ENCODE measurements at places on chromosomes 1 and 21.

DNA sequence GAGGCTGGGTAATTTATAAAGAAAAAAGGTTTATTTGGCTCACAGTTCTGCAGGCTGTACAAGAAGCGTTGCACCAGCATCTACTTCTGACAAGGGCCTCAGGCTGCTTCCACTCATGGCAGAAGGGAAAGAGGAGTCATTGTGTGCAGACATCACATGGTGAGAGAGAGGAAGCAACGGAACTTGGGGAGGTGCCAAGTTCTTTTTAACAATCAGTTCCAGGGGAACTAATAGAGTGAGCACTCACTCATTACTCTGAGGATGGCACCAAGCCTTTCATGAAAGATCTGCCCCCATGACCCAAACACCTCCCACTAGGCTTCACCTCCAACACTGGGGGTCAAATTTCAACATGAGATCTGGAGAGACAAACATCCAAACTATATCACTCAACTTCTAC, 77.2 kb downstream of the DDAH1 start:
- no peak for DNase-seq

DNA sequence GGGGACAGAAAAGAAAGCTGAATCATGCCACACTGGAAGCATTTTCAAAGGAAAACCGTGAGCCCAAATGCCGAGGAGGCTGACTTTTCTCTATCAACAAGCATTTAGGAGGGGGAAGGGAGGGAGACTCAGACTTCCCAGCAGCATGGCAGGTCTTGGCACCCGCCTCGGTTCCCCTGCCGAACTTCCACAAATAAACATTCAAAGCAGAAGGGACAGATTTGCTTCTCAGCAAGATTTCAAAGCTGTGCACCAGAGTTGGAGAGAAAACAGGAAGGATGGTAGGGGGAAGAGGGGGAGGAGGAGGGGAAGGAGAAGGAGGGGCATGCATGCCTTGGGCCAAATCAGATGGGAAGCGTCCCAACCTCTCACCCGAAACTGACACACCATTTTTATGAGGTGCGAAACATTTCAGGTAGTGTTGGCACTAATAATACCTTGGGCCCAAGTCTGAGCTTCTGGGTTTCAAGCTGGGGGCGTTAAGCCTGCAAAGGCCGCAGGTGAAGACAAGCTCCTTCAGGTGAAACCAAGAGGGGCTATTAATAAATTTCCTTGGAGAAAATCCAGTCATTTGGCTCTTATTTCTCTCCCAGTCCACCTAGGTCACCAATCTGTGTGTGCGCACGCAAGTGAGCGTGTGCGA, 26.4 kb downstream of the ABCA4 start:
- DNase-seq = no peak

- no peak for DNase-seq
Measured at GRCh38 chr1:119631433-119632102, 16.5 kb downstream of the ZNF697 start.

DNA sequence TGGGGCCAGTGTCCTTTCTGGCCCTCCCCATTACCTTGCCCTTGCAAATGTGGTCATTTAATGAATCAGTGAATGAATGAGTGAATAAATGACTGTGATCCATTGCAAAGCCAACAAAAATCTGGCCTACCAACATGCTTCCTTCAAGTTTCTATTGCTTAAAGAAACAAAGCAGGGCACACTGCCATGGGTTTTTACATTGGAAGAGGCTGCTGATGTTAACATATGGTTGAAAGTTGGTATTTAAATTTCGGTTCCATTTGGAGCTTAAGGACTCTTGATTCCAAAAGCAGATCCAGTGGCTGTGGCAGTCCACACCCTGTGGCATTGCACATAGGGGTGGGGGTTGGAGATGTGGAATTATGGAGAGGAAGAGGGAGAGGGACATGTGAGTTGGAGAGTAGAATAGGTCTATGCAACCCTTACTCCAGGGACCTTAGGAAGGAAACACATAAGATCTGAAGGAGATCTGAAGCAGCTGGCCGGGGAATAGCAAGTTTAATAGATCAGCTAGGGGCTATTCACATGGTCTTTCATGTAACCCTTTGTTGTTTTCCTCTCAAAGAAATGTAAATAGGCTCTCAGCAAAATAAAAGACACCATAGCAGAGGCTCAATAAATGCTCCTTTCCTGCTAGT, 7.2 kb downstream of the ABCA4 start:
- DNase-seq = no peak

- DNase-seq = no peak
Measured at GRCh38 chr1:216836316-216836715, 113.1 kb upstream of the ESRRG start.

GRCh38 chr1:182624577-182624976, 20.4 kb upstream of the RGS16 start:
- DNase-seq = no peak

DNA sequence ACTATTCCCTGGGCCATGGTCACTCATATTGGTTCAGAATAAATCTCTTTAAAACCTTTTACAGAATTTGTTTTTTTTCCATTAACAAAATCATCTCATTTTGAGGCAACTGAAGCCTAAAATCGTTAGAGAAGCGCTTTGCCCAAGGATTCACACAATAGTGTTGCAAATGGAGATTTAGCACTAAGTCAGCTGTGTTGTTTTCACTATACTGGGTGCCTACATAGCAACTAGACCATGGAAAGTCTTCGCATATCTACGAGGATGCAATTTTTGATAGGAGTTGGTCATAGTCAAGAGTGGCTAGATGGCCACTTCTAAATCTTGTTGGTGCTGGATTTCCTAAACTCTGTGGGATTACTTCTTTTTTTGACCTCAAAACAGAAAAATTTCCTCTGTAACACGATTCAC, 530 bp upstream of the TIPRL start:
- no peak for DNase-seq

DNA sequence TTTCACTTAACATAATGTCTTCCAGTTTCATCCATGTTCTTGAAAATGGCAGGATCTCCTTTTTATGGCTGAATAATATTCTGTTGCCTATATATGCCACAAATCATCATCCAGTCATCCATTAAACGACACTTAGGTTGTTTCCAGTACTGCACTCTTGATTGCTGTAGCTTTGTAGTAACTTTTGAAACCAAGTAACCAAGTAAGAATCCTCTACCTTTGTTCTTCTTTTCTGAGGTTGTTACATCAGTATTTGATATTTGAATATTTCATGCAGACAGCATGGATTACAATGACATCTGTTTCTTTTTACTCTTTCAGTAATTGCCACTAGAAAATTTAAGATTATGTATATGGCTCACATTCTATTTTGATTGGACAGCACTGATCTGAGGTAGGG, 22.1 kb upstream of the PRDM2 start:
- DNase-seq = no peak

DNA sequence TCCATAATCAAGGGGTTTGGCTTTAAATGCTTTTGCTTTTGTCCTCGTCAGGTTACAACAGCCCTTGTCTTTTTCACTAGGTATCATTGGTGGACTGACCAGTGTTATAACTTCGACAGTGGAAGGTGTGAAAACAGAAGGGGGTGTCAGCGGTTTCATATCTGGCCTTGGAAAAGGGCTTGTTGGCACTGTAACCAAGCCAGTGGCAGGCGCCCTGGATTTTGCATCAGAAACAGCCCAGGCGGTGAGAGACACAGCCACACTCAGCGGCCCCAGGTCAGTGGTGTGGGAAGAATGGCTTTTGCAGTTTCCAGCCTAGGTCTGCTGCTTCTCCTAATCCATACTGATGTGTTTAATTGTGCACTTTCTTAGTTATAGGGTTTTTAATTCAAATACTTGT, 157.9 kb downstream of the DHRS3 start:
- no peak for DNase-seq

DNA sequence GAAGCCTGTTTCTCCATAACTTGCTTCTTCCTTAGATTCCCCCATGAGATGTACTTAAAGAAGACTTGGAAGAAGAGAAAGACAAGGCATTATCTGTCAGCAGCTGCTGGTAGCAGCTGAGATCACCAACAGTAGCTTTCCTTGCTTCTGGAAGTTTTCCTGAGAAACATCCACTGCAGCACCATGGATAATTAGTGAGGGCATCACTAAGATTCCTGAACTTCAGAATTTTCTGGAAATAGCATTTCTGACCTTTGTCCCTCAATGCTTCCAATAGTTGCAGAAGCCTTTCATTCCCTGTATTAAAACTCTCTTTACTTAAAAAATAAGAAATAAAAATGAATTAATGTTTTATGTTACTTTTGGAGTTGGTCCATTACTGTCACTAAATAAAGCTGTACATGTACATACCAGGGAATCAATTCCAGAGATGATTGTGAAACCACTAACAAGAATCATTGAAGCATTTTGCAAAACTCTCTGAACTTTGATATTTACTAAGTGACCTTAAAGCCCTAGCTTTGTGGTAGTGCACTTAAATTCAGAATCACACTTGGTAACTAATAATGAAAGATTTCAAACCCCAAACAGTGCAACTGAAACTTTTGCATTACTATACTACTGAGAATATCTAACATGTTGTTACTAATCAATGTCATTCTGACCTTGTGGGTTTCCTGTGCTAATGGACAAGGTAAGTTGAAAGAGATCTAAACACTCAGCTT, at the start of gene CFHR4:
CFHR4 (plus strand) TSS at position 538 of the 725 bp plus-strand sequence; CDS start at position 637, 99 bp downstream.
- no peak for DNase-seq

- DNase-seq = no peak
Measured at GRCh38 chr1:67552336-67552759, 122.1 kb upstream of the SERBP1 start.

GRCh38 chr1:29251164-29252124, 15.1 kb downstream of the PTPRU start:
- DNase-seq = no peak

DNA sequence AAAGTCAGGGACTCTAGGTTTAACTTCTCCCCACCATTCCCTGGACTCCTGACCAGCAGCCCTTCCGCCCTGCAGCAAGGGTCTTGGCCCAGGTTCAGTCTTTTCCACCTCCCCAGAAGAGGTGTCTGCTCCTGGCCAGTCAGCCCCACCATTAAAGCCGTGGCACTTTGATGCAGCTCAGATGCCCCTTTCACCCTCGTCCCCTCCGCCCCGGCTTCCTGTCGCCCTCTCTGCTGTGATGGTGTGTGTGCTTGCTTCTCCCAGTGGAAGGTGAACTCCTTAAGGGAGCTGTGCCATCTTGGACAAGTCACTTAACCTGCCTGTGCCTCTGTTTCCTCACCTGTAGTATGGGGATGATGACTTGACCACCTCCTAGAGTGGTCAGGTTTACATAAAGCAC, 17.8 kb upstream of the TTC4 start:
- DNase-seq = no peak

- no peak for DNase-seq
Measured at GRCh38 chr1:51230501-51231078, 5.5 kb upstream of the RNF11 start.

GRCh38 chr1:197774466-197775281, 606 bp downstream of the DENND1B start:
- peak; percentile 74 for DNase-seq

GRCh38 chr1:202162418-202163280, 2.2 kb upstream of the PTPN7 start:
- DNase-seq = peak; percentile 60

DNA sequence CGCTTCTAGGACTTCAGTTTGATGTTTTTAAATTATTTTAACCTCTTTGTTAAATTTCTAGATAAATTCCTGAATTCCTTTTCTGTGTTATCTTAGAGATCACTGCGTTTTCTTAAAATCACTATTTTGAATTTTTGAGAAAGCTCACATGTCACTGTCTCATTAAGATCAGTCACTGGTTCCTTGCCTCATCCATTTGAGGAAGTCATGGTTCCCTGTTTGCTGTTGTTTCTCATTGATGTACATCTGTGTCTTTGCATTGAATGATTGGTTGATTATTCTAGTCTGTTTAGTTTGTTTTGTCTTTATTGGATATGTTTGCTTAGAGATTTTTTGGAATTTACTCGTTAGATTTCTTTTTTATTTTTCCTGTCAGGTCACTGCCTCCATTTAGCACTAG, 50.1 kb downstream of the CRP start:
- DNase-seq = no peak

DNA sequence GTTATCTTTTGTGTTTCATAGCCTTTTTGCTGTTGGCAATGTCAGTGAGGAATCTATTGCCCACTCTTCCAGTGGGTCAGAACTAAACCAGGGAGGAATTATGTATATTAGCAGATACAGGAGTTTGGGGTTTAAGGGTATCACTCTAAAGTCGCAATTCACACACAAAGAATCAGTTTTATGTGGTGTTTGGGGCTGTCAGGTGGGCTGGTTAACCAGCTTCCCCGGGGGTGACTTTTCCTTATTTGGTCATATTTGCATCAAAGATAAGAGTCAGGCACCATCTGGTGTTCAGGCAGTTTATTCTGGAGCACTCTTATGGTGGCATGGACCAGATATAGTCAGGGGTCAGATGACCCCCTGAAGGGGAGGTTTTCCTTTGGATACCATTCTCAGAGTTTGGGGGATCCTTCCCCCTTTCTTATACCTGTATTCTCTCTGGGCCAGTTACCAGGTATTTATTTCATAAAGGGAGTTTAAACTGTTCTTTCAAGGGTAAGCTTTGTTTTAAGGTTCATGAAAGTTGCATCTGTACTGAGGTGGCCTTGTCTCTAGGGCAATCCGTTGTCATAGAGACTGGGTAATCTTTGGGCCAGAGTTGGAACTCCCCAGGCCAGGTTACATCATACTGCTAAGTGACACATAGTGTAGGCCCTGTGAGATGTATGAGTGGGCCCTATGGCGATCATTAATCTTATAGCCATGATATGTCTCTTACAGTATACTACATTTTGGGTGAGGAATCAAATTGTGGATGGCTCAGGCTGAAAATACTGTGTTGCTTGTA, 148.2 kb downstream of the RWDD3 start:
- no peak for DNase-seq

DNA sequence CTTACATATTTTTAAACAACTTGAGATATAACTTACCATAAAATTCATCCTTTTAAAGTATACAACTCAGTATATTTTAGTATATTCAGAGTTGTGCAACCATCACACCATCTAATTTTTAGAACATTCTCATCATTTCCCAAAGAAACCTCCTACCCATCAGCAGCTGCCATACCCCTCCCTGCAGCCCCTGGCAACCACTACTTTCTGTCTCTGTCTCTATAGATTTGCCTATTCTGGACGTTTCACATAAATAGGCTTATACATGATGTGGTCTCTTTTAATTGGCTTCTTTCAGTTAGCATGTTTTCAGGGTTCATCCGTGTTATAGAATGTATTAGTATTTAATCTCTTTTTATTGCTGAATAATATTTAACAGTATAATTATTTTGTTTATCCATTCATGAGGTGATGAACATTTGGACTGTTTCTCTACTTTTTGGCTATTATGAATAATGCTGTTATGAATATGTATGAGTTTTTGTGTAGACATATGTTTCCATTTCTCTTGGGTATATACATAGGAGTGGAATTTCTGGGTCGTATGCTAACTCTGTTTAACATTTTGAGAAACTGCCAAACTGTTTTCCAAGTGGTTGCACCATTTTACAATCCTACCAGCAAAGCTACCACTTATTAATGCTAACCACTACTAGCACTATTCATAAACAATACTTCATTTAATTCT, 29.5 kb downstream of the WDR26 start:
- DNase-seq = no peak

DNA sequence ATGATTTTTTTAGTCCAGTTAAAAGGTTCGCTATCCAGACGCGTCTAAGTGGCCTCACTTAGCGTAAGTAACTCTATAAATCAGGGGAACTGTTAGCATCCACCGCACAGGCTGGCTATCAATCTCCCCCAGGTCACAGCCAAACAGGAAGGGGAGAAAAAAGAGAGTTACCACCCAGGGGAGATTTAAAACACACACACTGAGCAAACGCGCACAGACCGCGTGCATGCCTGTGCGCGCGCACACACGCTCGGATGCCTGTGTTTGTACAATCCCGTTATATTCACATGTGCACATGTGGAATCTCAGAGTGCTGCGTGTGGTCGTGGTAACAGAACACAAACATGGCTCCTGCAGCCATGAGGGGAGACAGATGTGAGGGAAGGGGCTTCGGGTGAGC, 125.4 kb downstream of the CASZ1 start:
- DNase-seq = no peak

- no peak for DNase-seq
Measured at GRCh38 chr1:119251751-119252150, 111.3 kb upstream of the WARS2 start.

Data from stimulated activated CD8-positive, alpha-beta memory T cell treated with anti-CD3 and anti-CD28 coated beads, Interleukin-4, amount 100 ng/mL, for 48 hours (primary cell).